Immature natural killer cell (primary cell): ENCODE measurements at places on chromosomes 2 and 18. TPM values are rescaled to one million over a fixed set of nuclear protein-coding genes. Genes with fewer than 3 reads are reported as not detected.

The GCKR gene
- not detected for polyA plus RNA-seq

The POTEC gene
- not detected for polyA plus RNA-seq

The ANKAR gene
- 8.9 TPM for polyA plus RNA-seq

The HOXD12 gene
- not detected for polyA plus RNA-seq

The UBR3 gene
- polyA plus RNA-seq = 5.1 TPM

The TRIM43 gene
- polyA plus RNA-seq = not detected

The FAM124B gene
- polyA plus RNA-seq = 1.1 TPM

The BMPR2 gene
- polyA plus RNA-seq = 5.4 TPM

The STPG4 gene
- polyA plus RNA-seq = not detected

The SMC6 gene
- 14.6 TPM for polyA plus RNA-seq

The LYG1 gene
- polyA plus RNA-seq = 0.61 TPM

The AGXT gene
- not detected for polyA plus RNA-seq

The FLACC1 gene
- polyA plus RNA-seq = not detected

The C2orf72 gene
- polyA plus RNA-seq = not detected

The EPHA4 gene
- 6.7 TPM for polyA plus RNA-seq

The DCDC2C gene
- not detected for polyA plus RNA-seq

The RIT2 gene
- polyA plus RNA-seq = not detected
